ENCODE measurements at places on chromosomes 12 and 14.
A peak's percentile ranks its signal among the peaks of the same experiment; 100 is the strongest.

DNA sequence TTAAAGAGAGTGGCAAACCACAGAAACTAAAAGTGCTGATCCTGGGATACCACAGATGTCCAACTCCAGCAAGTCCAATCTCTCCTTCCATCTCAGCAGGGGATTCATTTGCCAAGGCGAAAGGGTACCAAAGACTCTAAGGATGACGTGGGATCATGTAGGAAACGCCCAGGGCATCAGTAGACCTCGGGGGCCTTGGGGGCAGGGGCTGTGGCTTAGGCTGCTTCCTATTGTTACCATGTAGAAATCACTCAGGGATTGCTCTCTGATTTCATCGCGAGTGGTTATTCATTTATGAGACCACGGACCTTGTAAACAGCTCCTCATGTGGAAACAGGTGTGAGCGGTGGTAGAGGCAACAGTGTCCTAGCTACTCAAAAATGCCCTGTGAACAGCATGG, 149.3 kb upstream of the FKBP4 start:
- no peak overlapping the region for H3K4me3 ChIP-seq
- H3K27me3 ChIP-seq: peaks cover 28% of the 10 kb centered on the region
- H3K4me1 ChIP-seq: peaks cover 20% of the 10 kb centered on the region
- H3K36me3 ChIP-seq: no peaks in the 10 kb centered on the region

GRCh38 chr14:81435391-81436295, 35.5 kb upstream of the STON2 start:
- H3K4me3 ChIP-seq: peak overlapping the region; percentile 65
- H3K4me1 ChIP-seq: peaks cover 13% of the 10 kb centered on the region
- DNase-seq: peak; percentile 33
- no peaks in the 10 kb centered on the region for H3K36me3 ChIP-seq

DNA sequence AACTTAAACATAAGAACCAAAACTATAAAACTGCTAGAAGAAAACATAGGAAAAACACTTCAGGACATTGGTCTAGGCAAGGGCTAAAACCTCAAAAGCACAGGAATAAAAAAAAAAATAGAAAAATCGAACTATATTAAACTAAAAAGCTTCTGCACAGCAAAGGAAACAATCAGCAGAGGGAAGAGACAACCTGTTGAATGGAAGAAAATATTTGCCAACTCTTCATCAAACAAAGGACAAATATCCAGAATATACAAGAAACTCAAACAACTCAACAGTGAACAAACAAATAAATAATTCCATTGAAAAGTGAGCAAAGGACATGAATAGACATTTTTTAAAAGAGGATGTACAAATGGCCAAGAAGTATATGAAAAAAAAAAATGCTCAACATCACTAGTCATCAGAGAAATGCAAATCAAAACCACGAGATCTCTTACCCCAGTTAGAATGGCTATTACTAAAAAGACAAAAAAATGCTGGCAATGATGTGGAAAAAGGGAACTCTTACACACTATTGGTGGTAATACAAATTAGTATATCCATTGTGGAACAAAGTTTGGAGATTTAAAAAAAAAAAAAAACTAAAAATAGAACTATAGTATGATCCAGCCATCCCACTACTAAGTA, 152.0 kb downstream of the NDUFA12 start:
- H3K27me3 ChIP-seq: peaks cover 22% of the 10 kb centered on the region
- no peaks in the 10 kb centered on the region for H3K36me3 ChIP-seq
- H3K4me3 ChIP-seq: no peak overlapping the region
- no peak overlapping the region for H3K27ac ChIP-seq
- DNase-seq: no peak

DNA sequence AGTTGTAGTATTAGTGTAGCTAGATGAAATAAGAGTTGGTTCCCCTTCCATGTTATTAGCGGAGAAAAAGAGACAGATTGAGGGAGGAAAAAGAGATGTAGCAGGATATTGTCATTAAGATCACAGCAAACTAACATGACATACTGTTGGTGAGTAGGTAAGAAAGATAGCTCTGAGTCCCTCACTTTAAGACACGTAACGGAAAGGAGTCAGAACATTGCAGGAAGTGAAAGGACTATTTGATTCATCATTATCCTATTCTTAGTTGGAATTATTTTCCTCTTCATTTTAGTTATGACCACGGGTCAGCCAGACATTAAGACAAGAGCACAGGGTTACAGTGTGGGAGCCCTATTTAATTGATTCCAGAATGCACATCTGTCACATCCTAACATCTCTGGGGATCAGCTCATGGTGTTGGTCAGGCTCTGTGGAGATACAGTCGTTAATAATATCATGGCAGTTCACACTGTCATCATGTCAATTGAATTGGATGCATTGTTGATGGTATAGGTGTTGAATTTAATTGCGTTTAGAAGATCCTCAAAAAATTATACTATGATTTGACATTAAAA, 55.0 kb downstream of the TMX1 start:
- H3K4me1 ChIP-seq: peaks cover 10% of the 10 kb centered on the region
- no peak overlapping the region for H3K4me3 ChIP-seq
- H3K36me3 ChIP-seq: no peaks in the 10 kb centered on the region
- no peak overlapping the region for H3K27ac ChIP-seq
- no peak for DNase-seq
- H3K27me3 ChIP-seq: no peaks in the 10 kb centered on the region

DNA sequence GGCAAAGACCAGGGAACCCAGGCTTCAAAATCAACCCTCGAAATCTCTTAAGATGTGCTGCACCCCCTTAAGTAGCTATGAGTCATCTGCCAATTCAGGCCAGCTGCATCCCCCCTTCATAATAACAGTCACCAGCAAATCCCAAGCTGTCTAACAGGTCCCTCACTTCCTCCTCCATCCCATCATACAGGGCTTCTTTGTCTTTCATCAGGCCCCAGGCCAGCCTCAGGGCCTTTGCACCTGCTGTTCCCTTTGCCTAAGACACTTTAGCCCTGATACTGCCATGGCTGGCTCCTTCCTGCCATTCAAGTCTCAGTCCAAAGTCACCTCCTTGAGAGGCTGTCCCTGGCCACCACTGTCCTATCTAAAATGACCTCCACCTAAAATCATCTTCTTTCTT, 4.0 kb downstream of the RASAL1 start:
- no peak overlapping the region for H3K27ac ChIP-seq
- peaks cover 14% of the 10 kb centered on the region for H3K4me1 ChIP-seq
- H3K27me3 ChIP-seq: no peaks in the 10 kb centered on the region
- DNase-seq: no peak
- no peaks in the 10 kb centered on the region for H3K36me3 ChIP-seq

GRCh38 chr12:32471591-32472001, 72.2 kb downstream of the FGD4 start:
- no peak overlapping the region for H3K27ac ChIP-seq
- no peak overlapping the region for H3K4me3 ChIP-seq

- H3K36me3 ChIP-seq: peaks cover 58% of the 10 kb centered on the region
- H3K4me1 ChIP-seq: peaks cover 60% of the 10 kb centered on the region
- H3K27me3 ChIP-seq: no peaks in the 10 kb centered on the region
- H3K27ac ChIP-seq: peak overlapping the region; percentile 94
- peak overlapping the region; percentile 2 for H3K4me3 ChIP-seq
Observed at GRCh38 chr14:20477211-20477876, 8.1 kb downstream of the PNP start.

DNA sequence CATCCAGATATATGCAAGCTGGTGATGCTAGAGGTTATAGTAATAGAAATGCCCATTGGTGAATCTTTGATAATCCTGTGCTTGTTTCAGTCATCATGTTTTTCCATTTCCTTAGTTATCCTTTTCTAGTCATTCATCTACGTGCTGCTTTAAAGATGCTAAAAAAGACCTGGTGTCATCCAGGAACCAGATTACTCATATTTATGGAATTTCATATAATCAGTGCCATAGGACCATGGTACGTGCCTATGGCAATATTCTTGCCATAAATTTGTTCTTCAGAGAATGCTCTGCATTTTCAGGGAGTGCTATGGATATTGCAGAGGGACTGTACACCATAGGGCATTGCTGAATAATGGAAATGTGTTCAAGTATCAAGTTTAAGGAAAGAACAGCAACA, 267.3 kb downstream of the AKAP6 start:
- H3K27ac ChIP-seq: no peak overlapping the region
- DNase-seq: no peak
- H3K4me3 ChIP-seq: no peak overlapping the region
- H3K36me3 ChIP-seq: no peaks in the 10 kb centered on the region
- H3K27me3 ChIP-seq: no peaks in the 10 kb centered on the region

GRCh38 chr14:102927878-102928411, 5.5 kb downstream of the AMN start:
- peaks cover 10% of the 10 kb centered on the region for H3K4me1 ChIP-seq
- no peak for DNase-seq
- peak overlapping the region; percentile 57 for H3K4me3 ChIP-seq

DNA sequence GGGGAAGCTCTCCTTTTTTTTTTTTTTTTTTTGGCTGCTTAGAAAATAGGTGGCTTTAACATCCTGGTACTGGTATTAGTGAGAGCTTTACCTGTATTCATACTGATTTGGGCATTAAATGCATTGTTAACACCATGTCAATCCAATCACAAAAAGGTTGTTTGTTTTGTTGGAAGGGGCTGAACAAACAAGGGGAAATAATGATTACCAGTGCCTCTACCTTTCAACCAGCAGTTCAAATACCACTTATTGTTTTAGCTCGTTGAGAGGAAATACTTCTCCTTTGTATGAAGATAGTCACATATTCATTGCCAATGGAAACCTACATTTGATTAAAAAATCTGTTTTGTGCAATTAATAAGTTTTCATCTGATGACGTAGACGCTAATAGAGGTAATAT, 72.9 kb downstream of the MIPOL1 start:
- no peaks in the 10 kb centered on the region for H3K36me3 ChIP-seq
- no peaks in the 10 kb centered on the region for H3K27me3 ChIP-seq
- no peak for DNase-seq
- H3K4me1 ChIP-seq: no peaks in the 10 kb centered on the region
- no peak overlapping the region for H3K4me3 ChIP-seq

GRCh38 chr14:57692671-57693070, 173.2 kb downstream of the SLC35F4 start:
- H3K36me3 ChIP-seq: no peaks in the 10 kb centered on the region
- no peaks in the 10 kb centered on the region for H3K4me1 ChIP-seq
- H3K27me3 ChIP-seq: peaks cover 3% of the 10 kb centered on the region

DNA sequence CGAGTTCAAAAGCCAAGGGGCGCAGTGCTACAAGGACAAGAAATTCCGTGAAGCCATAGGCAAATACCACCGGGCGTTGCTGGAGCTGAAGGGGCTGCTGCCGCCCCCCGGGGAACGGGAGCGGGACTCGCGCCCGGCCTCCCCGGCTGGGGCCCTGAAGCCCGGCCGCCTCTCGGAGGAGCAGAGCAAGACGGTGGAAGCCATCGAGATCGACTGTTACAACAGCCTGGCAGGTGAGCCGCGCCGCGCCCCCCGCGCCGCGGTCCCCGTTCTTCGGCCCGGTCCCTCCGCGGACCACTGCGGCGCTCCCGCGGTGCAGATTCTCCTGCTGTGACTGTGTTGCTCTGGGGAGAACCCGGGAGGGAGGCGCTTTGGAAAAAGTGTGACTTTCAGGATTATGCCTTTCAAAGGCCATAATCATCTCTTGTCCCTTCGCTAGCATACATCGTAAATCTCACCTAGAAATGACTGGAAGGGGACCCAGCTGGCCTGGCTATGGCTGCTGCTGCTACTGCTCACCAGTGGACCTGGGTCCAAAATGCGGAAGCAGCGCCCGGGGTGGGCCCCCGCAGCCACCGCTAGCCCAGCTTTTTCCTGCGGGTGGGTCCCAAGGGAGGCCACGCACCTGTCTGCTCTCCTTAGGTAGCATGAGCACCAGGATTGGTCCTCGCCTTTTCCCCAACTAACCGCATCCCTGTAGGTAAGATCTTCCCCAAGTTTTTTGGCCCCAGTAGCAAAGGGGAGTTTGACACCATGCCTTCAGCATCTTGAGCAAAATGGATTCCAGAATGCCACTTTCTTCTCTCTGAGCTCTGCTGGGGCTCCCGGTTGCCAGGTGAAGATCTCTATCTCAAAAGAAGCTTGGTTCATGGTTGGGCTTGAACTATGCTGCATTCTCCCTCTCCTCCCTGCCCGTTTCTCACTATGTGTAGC, 853 bp downstream of the TTC9 start:
- H3K4me3 ChIP-seq: peak overlapping the region; percentile 83
- no peaks in the 10 kb centered on the region for H3K27me3 ChIP-seq
- peak; percentile 50 for DNase-seq
- H3K36me3 ChIP-seq: peaks cover 6% of the 10 kb centered on the region
- peaks cover 44% of the 10 kb centered on the region for H3K4me1 ChIP-seq
- H3K27ac ChIP-seq: peak overlapping the region; percentile 90

- H3K4me1 ChIP-seq: peaks cover 49% of the 10 kb centered on the region
- peaks cover 33% of the 10 kb centered on the region for H3K36me3 ChIP-seq
- no peak for DNase-seq
- no peaks in the 10 kb centered on the region for H3K27me3 ChIP-seq
- peak overlapping the region; percentile 70 for H3K27ac ChIP-seq
Observed at GRCh38 chr14:100279133-100279532, 27.1 kb downstream of the SLC25A29 start.

- H3K27ac ChIP-seq: peak overlapping the region; percentile 31
- peaks cover 10% of the 10 kb centered on the region for H3K36me3 ChIP-seq
- no peaks in the 10 kb centered on the region for H3K27me3 ChIP-seq
- no peak for DNase-seq
- no peak overlapping the region for H3K4me3 ChIP-seq
- H3K4me1 ChIP-seq: peaks cover 9% of the 10 kb centered on the region
Observed at GRCh38 chr12:32257695-32258496, 141.5 kb upstream of the FGD4 start.

DNA sequence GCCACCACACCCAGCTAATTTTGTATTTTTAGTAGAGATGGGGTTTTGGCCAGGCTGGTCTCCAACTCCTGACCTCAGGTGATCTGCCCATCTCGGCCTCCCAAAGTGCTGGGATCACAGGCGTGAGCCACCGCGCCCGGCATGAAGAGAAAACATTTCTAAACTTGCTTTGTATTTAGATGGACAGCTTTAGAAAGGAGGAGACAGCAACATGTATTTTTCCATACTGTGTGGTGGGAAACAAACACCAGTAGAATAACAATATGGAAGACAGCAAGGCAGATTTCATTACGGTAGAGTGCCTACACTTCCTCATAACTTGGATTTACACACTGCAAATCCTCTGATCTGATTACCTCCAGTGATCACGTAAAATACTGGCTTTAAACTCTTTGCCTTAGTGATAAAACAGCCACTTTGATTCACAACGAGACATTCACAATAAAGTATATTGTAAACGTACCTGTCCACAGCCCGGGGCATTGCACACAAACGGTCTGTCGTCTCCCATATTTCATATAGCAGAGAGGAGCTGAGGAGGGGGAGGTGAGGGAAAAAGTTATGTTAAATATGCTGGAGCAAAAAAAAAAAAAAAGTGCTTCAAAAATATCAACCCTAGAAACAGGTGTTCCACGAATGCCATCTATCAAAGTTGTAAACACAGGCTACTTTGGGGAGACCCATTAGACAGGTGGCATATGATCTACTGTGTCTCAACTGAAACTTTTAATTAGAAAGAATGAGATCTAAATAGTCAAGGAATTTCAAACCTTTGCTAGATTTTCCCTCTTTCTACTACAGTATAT, 25.5 kb downstream of the ATF7 start:
- no peak overlapping the region for H3K4me3 ChIP-seq
- no peaks in the 10 kb centered on the region for H3K27me3 ChIP-seq
- no peak overlapping the region for H3K27ac ChIP-seq
- DNase-seq: no peak

DNA sequence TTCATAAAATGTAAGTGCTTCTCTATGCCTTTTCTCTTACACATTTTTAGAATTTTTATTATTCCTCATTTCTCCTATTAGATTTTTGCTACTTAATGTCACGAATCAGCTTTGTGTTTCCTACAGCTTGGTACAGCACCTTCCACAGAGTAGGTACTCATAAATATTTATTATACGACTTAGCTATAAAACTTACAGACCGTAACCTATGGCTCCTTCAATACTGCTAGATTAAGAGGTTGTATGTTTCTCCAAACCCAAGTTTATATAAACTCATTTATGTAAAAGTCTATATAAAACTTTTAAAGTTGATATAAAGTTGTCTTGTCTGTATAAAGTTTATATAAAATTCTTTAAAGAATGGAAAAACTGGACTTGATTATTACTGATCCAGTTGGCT, 11.5 kb downstream of the NFYB start:
- DNase-seq: no peak
- H3K27ac ChIP-seq: no peak overlapping the region
- H3K27me3 ChIP-seq: no peaks in the 10 kb centered on the region

All from activated CD8-positive, alpha-beta T cell treated with anti-CD3 and anti-CD28 coated beads for 36 hours (primary cell).